ENCODE measurements at places on chromosomes 2 and 18. TPM values are rescaled to one million over a fixed set of nuclear protein-coding genes. Genes with fewer than 3 reads are reported as not detected.

POTEJ gene
- not detected for total RNA-seq

DSG1 gene
- not detected for total RNA-seq

ERBB4 gene
- not detected for total RNA-seq

TWSG1 gene
- total RNA-seq: 18.1 TPM

RRM2 gene
- 195 TPM for total RNA-seq

UGT1A3 gene
- 0.13 TPM for total RNA-seq

DAW1 gene
- 3.1 TPM for total RNA-seq

PRKAG3 gene
- total RNA-seq: not detected

GTF2A1L gene
- total RNA-seq: not detected

SIX3 gene
- 0.57 TPM for total RNA-seq

EVA1A gene
- 12.3 TPM for total RNA-seq

LRRFIP1 gene
- 91.5 TPM for total RNA-seq

LIMS2 gene
- total RNA-seq: 5.2 TPM
